ENCODE measurements at places on chromosomes 3 and 15. TPM values are rescaled to one million over a fixed set of nuclear protein-coding genes. Genes with fewer than 3 reads are reported as not detected.
A peak's percentile ranks its signal among the peaks of the same experiment; 100 is the strongest.

The UROC1 gene
- 0.08 TPM for polyA plus RNA-seq

The AGBL1 gene
- 0.08 TPM for polyA plus RNA-seq

DNA sequence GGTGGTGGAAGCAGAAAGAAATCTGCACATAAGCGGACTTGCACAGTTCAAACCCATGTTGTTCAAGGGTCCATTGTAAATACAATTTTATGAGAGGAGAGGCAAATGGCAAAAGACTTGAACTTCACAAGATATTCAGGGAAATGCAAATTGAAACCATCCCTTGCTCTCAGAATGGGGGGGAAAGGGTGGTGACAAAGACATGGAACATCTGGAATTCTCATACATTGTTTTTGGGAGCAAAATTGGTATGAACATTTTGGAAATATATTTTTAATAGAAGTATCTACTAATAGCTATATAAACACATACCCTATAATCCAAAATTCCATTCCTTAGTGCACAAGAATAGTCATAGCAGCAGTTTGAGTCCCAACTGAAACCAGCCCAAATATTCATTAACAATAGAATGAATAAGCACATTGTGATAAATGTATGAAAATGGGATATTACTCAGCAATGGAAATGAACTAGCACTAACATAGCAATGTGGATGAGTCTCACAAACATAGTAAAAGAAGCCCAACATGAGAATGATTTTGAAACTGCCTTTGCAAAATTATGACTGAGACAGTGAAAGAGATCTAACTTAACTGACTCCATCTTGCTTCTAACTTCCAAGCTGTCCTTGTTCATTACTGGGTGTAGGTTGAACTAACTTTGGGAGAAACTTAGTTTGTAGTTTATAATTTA, 77.2 kb downstream of the CD200R1L start:
- no peaks in the 10 kb centered on the region for H3K36me3 ChIP-seq
- no peaks in the 10 kb centered on the region for H3K27me3 ChIP-seq
- DNase-seq = peak; percentile 58
- no peaks in the 10 kb centered on the region for H3K4me1 ChIP-seq
- no peak overlapping the region for H3K27ac ChIP-seq
- H3K4me3 ChIP-seq = no peak overlapping the region

DNA sequence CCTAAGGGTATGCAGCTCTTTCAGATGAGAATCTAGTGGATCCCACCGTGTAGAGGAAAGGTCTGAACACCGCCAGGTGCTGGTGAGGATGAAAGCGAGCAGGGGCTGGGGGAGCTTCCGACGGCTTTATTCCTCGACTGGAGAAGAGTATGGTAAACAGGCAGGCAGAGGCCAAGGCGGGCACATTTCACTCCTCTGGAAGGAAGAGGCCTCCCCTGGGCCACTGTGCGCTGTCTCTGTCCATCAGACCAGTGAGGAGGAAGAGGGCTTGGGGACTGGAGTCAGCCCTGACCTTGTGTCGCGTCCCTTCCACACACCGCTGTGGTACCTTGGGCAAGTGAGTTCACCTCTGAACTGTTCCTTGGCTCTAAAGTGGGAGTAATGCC, 4.2 kb downstream of the GHRL start:
- no peaks in the 10 kb centered on the region for H3K27me3 ChIP-seq
- no peak overlapping the region for H3K4me3 ChIP-seq
- no peak overlapping the region for H3K27ac ChIP-seq
- DNase-seq = no peak
- peaks cover 7% of the 10 kb centered on the region for H3K4me1 ChIP-seq

GRCh38 chr3:142595581-142595950, 627 bp upstream of the PLS1 start:
- peak overlapping the region; percentile 54 for H3K4me3 ChIP-seq
- H3K4me1 ChIP-seq = peaks cover 11% of the 10 kb centered on the region
- peak; percentile 64 for DNase-seq

- no peak overlapping the region for H3K27ac ChIP-seq
- DNase-seq = no peak
Observed at GRCh38 chr15:61119556-61119955, 109.5 kb downstream of the RORA start.

Data from lung (tissue), 17 donors.